ENCODE measurements at places on chromosomes 7 and 10.

- DNase-seq: no peak
Observed at GRCh38 chr7:4819560-4820404, 42.0 kb downstream of the PAPOLB start.

DNA sequence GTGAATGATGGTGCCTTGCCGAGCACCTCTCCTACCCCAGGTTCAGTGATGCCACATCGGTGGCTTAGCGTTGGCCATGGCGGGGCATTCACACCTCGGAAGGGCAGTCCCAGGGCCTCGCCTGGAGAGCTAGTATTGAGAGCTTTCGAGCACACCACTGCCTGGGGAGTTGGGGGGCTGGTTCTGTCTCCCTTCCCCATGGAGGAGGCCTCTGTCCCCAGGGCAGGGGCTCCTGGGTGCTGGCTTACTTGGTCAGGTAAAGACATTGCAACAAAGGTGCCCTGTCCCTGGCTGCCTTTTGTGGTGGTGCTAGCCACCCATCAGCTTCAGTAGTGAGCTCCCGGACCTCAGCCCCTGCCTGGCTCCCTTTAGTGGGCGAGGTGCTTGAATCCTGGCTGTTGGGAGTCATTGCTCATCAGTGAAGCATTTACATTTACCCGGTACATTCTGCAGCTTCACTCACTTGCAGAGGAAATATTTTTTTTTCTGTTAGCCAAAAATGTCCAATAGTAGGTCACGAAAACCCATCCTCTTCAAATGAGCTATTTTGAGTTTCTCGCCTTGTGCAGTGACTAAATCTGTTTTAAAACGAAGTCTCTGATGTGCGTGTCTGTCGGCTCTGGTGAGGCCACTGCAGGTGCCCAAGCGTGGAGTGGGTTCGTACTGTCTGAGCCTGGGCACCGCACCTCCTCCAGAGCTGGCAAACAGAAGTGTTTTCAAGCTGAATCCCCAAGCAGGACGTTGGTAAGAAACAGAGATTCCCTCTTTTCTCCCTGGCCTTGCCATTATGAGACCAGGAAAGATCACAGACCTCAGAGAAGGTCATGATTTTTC lies 95.5 kb downstream of the INPP5A start:
- DNase-seq: no peak

DNA sequence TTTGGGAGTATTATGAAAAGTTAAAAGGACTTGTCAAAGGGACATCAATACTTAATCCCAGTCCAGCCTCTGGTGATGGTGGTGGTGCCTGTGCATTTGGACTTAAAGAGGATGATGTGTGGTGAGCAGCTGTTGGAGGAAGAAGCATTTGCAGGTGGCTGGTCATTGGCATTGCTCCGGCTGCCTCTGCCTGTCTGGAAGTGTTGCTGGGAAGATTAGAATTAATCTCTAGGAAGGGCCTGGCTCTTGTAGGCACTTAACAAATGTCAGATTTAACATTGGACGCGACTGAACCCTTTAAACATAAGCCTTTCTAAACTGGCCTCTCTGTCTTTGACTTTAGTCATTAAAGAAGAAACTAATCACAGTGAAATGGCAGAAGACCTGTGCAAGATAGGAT lies 58.8 kb downstream of the FIGNL1 start:
- no peak for DNase-seq

DNA sequence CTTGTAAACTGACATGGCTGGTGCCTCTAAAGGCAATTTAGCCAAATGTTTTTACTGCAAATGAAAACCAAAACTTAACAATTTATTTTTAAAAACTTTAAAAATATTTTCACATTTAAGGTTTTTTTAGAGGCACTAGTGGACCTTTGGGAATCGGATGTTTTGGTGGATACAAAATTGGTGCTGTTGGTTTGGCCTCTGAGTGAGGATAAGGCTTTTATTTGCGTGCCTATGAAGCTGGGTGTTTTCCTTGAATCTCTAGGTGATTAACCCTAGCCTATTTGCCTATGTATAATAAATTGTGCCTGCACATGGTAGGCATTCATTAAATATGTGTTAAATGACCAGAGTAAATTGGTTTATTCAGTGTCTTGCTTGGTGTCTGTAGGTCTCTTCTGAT lies 2.9 kb upstream of the SGCE start:
- DNase-seq: no peak

DNA sequence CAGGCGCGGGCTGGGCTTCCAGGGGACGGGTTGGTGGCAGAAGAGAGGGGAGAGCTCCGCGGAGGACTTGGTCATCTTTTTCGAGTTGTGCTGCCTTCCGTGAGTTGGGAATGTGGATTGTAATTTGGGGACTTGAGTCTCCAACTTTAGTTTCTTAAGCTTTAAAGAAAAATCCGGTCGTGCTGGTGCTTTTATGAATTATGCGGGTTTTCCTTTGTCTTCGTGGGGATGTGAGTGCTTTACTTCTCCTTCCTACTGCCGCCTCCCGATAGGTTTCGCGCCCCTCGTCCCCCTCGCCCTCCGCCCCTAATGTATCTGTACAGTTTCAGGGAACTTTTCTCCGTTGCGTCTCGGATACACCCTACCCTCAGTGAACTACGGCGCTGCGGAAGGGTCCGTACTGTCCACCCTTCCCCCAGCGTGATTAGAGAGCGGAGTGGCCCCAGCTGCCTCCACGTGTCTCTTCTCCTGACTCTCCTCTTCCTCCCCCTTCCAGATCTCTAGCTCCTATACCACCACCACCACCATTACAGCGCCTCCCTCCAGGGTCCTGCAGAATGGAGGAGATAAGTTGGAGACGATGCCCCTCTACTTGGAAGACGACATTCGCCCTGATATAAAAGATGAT lies 649 bp downstream of the SCD start:
- no peak for DNase-seq

DNA sequence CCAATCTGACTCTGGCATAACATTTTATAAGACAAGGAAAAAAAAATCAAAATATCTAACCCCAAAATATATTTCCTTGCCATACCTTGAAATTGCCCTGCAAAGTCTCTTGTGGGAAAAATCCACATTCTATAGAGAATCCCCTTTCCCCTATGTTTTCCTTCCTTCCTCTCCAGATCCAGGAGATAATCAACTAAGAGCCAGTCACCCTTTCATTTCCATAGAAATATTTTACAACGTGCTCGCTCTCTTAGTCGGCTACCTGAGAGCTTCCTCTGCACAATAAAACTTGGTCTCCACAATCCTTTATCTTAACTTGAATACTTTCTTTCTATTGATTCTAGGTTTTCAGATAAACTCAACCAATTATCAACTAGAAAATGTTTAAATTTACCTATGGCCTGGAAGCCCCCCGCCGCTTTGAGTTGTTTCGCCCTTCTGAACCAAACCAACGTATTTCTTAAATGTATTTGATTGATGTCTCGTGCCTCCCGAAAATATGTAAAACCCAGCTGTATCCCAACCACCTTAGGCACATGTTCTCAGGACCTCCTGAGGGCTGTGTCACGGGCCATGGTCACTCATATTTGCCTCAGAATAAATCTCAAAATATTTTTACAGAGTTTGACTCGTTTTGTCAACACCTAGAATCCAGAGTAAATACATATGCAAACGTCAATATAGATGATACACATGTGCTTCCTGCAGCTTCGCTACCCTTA lies 869 bp downstream of the PSAP start:
- peak; percentile 9 for DNase-seq

DNA sequence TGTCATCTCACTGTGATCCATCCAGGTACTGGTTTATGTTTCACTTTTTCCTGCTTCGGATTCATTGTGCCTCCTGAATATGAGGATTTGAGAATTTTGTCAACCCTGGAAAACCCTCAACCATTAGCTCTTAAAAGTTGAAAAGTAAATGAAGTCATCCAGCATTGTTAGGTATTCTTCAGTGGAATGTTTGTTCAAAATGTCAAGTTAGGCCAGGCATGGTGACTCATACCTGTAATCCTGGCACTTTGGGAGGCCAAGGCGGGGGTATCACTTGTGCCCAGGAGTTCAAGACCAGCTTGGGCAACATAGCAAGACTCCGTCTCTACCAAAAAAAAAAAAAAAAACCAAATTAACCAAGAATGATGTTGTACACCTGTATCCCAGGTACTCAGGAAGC lies 222.1 kb downstream of the NSUN6 start:
- no peak for DNase-seq

DNA sequence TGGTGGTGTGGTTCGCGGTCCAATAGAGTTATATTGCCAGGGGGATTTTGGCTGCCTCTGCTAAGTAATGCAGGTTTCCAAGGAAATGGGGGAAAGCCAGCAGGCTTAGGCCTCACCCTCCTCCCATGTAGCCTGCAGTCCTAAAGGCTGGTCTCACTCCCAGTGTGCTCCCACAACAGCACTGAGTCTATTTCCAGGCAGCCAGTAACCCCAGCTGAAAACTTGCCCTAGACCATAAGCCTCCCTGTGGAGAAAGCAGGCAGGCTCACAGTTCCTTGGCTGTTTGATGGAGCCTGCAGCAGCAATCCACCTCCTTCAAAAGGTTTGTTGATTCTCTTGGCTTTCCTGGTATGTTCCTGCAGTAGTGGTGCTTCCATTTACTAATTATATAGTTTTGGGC lies 220.0 kb upstream of the ZNF804B start:
- no peak for DNase-seq

DNA sequence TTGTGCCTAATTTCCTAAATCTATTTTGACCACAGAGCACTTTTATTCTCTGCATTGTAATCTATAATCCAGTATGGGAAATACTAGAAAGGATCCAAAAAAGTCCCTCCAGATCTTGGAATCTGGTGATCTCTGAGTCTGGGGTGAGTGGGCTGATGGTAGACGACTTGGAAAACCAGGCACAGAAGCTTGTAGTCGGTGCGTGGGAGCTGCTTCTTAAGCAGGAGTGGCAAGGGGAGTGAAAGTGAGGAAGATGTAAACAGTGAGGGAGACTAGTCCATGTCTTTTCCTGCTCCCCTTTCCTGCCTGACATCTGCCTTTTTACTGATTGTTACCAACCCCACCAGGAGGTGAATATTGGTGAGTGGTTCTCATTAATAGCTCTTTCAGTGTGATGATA lies 6.8 kb downstream of the AUTS2 start:
- no peak for DNase-seq

DNA sequence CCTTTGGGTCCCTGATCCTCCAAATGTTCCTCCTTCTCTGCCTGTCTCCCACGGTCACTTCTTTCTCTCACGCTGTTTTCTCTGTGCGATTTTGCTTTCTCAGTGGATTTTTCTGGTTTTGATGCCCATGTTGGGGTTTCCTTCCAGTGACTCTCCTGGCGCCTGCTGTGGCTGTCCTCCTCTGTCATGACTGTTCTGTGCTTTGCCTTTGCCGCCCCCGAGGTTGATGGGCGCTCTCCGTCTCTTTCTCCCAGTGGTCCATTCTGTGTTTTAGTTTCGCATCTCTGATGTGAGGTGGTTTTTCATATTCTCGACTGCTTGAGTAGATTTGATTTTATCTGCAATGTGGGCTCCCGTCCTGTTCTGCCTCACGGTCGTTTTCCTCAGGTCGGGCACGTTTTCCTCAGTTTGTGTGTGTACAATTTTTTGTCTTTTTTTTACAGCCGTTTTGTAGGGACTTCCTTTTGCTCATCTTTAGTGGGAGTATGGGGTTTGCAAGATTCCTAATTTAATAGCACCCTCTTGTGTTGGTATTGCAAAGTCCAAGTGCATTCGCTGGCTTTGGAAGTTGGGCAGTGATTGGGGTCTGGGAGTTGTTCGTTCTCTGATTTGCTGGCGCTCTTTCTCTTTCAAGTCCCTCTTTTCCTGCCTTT lies 100.0 kb downstream of the INPP5A start:
- peak; percentile 35 for DNase-seq

DNA sequence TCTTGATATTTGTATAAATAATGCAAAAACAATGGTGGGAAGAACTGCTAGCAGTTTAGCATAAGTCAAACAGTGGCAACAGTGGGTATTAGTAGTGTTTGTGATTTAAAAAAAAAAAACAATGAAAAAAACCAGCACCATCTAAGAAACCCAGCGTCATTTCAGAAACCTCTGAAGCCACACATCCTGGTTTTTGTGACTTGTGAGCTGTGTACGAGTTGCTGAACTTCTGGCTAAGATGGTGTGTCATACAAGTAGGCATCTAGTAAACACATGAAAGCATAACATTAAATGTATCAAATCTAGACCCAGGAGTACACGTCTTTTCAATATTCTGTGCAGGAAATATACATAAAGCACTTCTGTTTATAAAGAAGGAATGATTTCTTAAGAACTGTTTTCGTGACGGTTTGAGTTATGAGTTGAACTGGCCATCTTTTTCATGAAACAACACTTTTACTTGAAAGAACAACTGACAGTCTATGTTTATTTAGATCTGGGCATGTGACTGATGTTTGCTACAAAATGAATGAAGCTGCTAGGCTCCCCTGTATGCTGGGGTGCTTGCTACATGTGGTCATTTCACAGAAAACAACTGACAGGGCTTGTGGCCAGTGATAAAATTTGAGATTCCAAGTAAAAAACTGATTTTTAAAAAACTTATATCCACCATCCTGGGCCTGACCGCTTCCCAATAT lies 143.5 kb downstream of the PIP4K2A start:
- peak; percentile 50 for DNase-seq

GRCh38 chr10:12720217-12720981 lies 281.1 kb downstream of the CCDC3 start:
- no peak for DNase-seq

DNA sequence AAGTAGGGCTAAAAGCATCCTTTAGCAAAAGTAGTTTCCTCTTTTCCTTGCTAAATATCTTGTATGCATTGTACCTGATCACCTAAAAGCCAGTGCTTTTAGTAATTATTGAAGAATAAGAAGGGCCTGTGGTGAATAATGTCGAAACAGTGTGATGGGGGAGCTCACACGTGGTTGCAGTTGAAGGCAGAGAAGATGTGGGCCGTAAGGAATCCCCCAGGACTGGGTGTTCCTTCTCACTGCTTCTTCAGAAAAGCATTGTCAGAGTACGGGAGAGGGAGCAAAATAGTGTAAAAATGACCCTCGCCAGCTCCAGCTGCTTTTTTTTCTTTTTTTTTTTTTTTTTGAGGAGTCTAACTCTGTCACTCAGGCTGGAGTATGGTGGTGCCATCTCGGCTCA lies 201.1 kb downstream of the NSUN6 start:
- no peak for DNase-seq

DNA sequence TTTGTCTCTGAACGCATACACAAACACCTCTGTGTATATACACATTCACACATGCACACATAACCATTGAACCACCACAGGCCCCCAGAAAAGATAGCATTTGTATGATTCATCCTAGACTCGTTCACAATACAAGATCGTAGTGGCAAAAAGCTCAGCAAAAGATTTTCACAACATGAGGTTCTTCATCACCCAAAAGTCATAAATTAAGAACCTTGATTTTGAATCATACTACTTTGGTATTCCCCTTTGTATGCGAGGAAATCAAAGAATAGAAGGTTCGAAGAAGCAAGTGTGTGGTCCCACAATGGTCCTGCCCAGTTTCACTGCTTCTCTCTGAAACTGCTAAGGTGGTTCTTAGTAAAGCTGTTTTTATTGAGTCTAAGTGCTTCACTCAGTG lies 200.7 kb downstream of the CELF2 start:
- no peak for DNase-seq

- DNase-seq: no peak
Observed at GRCh38 chr7:42338231-42338915, 101.4 kb upstream of the GLI3 start.

DNA sequence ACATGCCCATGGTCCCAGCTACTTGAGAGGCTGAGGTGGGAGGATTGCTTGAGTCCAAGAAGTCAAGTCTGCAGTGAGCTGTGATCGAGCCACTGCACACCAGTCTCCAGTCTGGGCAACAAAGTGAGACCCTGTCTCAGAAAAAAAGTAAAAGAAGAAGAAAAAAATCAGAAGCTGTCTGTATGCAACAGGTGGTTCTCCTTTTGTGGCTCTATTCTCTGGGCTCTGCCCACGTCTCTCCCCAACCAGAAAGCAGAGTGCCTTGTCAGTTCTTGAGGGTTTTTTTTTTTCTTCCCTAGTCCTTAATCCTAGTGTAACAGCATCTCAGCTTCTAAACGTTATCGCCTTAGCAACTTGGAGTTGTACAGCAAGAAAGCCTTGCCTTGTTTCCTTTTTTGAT lies 89.5 kb downstream of the PRKCQ start:
- no peak for DNase-seq

Measured in central memory CD4-positive, alpha-beta T cell (primary cell).